ENCODE measurements at places on chromosomes 1 and 21. TPM values are rescaled to one million over a fixed set of nuclear protein-coding genes. Genes with fewer than 3 reads are reported as not detected.

DNA sequence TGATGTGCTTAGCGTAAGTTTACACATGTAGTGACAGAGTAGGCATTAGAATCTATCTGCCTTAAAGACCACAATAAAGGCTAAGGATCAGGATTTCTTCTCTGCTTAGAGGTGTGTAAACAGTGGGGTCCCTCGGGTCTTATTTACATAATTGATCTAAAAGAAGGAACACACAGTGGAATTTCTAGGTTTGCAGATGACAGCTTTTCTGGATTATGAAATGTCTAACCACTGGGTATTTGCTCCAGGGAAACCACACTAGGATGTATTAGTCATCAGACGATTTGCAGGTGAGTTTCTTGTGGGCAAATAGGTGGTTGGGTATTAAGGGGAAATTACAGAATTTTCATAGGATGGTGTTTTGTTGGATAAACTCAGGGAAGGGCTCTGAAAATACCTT is 5.8 kb downstream of the LRRC8D start:
- DNase-seq = no peak
- no peaks in the 10 kb centered on the region for H3K36me3 ChIP-seq
- peaks cover 20% of the 10 kb centered on the region for H3K4me1 ChIP-seq
- H3K27me3 ChIP-seq = no peaks in the 10 kb centered on the region

DNA sequence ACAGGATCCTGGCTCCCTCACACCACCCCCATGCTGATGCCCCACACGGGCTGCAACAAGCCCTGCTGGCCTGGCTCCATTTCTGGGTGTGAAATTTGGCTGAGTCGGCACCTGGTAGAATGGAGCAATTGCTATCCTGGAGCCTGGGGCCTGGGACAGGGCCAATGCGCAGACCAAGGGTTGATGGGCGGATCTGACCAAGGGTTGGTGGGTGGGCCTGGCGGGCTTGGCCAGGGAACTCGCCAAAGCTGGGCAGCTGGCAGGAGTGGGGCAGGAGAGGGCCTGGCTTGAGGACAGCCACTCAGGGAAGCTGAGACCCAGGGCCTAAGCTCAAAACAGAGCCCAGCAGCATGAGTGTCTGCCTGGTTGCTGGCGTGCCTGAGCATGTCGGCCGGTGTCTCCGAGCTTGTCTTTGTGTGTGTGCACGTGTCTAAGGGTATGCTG is 70.9 kb upstream of the POU3F1 start:
- no peak for DNase-seq
- H3K36me3 ChIP-seq = no peaks in the 10 kb centered on the region

- peaks cover 62% of the 10 kb centered on the region for H3K27me3 ChIP-seq
- H3K36me3 ChIP-seq = no peaks in the 10 kb centered on the region
- peaks cover 19% of the 10 kb centered on the region for H3K4me1 ChIP-seq
Measured at GRCh38 chr21:44930543-44930981, 9.3 kb upstream of the SLX9 start.

Gene CNR2
- total RNA-seq = not detected

GRCh38 chr1:84611796-84612195 is 37.6 kb upstream of the CTBS start:
- H3K4me1 ChIP-seq = no peaks in the 10 kb centered on the region
- no peak for DNase-seq
- no peaks in the 10 kb centered on the region for H3K36me3 ChIP-seq
- no peak overlapping the region for H3K4me3 ChIP-seq
- H3K27ac ChIP-seq = no peak overlapping the region

Gene C1orf56
- 13.5 TPM for total RNA-seq

GRCh38 chr1:61754545-61754944 is 12.3 kb downstream of the PATJ start:
- no peaks in the 10 kb centered on the region for H3K27me3 ChIP-seq
- DNase-seq = no peak
- H3K36me3 ChIP-seq = no peaks in the 10 kb centered on the region
- no peak overlapping the region for H3K4me3 ChIP-seq
- no peaks in the 10 kb centered on the region for H3K4me1 ChIP-seq

Gene KRTAP21-2
- total RNA-seq = not detected

DNA sequence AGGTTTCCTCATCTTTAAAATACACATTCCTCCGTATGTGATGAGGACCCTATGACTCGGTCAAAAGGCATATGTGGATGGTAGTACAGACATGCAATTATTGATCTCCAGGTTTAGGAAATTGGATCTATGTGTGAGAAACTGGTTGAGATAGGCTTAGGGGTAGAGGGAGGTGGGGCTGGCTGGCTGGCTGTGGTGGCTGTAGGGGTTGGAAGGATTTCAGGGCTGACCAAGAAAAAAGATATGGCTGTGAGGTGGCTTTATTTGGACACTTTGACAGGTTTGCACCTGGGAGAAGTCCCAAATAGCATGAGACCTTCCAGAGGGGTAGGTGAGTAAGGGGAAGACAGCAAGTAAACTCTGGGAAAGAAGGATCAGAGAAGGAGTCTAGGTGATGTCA is 39.6 kb upstream of the ADAM30 start:
- no peak overlapping the region for H3K4me3 ChIP-seq
- no peaks in the 10 kb centered on the region for H3K27me3 ChIP-seq
- H3K27ac ChIP-seq = no peak overlapping the region
- H3K4me1 ChIP-seq = no peaks in the 10 kb centered on the region
- DNase-seq = no peak
- H3K36me3 ChIP-seq = peaks cover 6% of the 10 kb centered on the region

GRCh38 chr1:115306146-115306545 is 31.9 kb downstream of the NGF start:
- H3K27ac ChIP-seq = no peak overlapping the region
- no peaks in the 10 kb centered on the region for H3K36me3 ChIP-seq
- H3K4me3 ChIP-seq = no peak overlapping the region
- no peaks in the 10 kb centered on the region for H3K4me1 ChIP-seq
- DNase-seq = no peak
- H3K27me3 ChIP-seq = no peaks in the 10 kb centered on the region

DNA sequence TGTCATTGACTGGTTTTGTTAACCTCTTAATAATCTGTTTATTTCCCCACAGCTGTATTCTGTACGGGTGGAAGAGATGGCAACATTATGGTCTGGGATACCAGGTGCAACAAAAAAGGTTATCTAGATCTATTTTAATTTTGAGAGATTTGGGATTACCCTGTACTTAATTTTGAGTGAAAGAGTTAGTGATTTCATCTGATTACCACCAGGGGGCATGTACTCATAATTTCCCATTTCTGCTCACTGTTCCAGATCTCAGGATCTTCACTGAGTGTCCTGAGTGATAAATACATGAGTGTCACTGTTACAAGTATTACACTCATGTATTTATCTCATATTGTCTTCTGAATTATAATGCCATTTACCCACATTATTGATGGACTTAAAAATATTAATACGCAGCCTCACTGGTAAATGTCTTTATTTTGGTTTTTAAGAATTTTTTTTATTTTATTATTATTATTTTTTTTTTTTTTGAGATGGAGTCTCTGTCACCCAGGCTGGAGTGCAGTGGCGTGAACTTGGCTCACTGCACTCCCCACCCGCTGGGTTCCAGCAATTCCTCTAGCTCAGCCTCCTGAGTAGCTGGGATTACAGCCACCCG is 27.4 kb downstream of the DTL start:
- no peaks in the 10 kb centered on the region for H3K36me3 ChIP-seq
- no peaks in the 10 kb centered on the region for H3K4me1 ChIP-seq
- H3K4me3 ChIP-seq = no peak overlapping the region
- no peak overlapping the region for H3K27ac ChIP-seq
- no peaks in the 10 kb centered on the region for H3K27me3 ChIP-seq

Gene OR2T29
- total RNA-seq = not detected

Gene SYPL2
- total RNA-seq = 81.5 TPM

Gene GBP5
- total RNA-seq = 1.0 TPM

DNA sequence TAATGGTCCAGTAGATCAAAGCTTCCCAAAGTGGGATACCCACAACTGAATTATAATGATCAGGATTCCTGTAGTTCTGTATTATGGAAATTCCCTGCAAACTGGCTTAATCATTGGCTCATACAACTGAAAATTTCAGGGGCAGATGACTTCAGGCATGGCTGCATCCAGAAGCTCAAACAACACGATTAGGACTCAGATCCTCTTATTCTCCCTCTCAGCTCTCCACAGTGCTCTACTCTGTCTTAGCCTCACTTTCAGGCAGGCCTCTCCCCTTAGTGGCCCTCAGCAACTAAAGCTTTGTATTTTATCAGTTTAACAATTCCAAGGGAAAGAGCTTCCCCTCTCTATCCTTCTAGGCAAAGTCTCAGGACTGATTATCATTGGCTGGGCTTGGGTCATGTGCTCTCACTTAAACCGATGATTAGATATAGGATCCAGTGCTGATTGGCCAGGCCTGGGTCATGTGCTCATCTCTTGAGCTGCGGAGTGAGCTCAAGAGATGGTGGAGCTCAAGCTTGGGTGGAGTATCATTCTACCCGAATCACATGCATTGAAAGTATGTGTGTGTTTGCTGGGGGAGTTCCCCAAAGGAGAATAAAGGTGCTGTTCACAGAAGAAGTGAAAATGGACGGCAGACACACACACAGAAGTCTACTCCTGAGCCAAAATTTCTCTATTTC is 57.9 kb upstream of the RUNX3 start:
- no peak overlapping the region for H3K4me3 ChIP-seq
- H3K27me3 ChIP-seq = peaks cover 8% of the 10 kb centered on the region
- DNase-seq = no peak
- H3K36me3 ChIP-seq = no peaks in the 10 kb centered on the region

- no peaks in the 10 kb centered on the region for H3K4me1 ChIP-seq
- H3K27ac ChIP-seq = no peak overlapping the region
- no peak for DNase-seq
- no peaks in the 10 kb centered on the region for H3K36me3 ChIP-seq
- no peaks in the 10 kb centered on the region for H3K27me3 ChIP-seq
- H3K4me3 ChIP-seq = no peak overlapping the region
Measured at GRCh38 chr1:45854724-45855123, 51.3 kb downstream of the MAST2 start.

DNA sequence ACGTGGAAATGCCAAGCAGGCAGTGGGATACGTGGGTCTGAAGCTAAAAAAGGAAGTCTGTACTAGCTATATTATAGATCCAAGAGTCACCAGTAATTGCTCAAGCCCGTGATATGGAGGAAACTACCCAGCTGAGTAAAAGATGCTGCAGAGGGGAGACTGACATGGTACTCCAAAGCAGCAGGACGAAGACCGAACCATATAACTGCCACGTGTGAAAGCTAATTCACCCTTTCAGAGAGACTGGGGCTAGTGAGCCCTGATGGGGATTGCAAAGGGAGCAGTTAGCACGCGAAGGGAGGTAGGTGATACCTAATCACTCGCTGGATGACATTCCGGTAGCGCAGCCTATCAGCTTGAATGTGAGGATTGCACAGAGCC is 316 bp downstream of the AP4B1 start:
- H3K27me3 ChIP-seq = no peaks in the 10 kb centered on the region
- H3K36me3 ChIP-seq = no peaks in the 10 kb centered on the region
- peaks cover 22% of the 10 kb centered on the region for H3K4me1 ChIP-seq
- peak overlapping the region; percentile 79 for H3K4me3 ChIP-seq
- peak overlapping the region; percentile 90 for H3K27ac ChIP-seq
- no peak for DNase-seq

Gene CRABP2
- total RNA-seq = 1.3 TPM

Gene SMCP
- total RNA-seq = not detected

Gene SEC16B
- total RNA-seq = 0.47 TPM

DNA sequence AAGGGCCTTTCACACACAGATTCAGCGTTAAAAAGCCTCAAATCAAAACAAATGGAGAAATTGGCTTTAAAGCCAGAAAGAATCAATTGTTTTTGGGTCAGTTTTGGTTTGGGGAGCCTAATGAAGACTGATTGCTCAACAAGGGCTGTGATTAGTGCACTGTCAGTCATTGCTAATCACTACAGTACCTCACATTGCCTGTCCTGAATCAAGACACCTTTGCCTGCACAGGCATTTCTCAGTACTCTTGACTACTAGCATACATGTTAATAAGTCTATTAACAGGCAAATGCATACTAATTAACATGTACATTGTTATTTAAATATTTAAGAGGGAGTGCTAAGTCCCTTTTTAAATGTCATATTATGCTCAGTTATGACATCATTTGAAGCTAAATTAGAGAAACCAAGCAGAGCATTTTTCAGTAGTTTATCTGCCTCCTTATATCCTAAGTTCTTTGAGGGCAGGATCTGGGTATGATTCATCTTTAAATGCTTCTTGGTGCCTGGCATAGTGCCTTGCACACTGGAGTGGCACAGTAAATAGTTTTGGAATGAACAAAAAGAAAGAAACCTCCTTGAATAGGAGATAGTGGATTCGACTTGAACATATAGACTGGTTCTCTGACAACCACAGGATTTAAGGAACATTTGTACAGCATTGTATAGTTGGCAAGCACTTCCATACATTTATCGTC is 25.8 kb upstream of the CCN1 start:
- H3K27me3 ChIP-seq = no peaks in the 10 kb centered on the region
- no peaks in the 10 kb centered on the region for H3K36me3 ChIP-seq
- H3K27ac ChIP-seq = peak overlapping the region; percentile 77
- DNase-seq = no peak
- no peak overlapping the region for H3K4me3 ChIP-seq

- H3K27me3 ChIP-seq = no peaks in the 10 kb centered on the region
- H3K36me3 ChIP-seq = no peaks in the 10 kb centered on the region
- H3K27ac ChIP-seq = no peak overlapping the region
- no peak for DNase-seq
- no peaks in the 10 kb centered on the region for H3K4me1 ChIP-seq
Measured at GRCh38 chr1:66768965-66769364, 16.7 kb downstream of the DYNLT5 start.

Gene MCOLN3
- 0.39 TPM for total RNA-seq

DNA sequence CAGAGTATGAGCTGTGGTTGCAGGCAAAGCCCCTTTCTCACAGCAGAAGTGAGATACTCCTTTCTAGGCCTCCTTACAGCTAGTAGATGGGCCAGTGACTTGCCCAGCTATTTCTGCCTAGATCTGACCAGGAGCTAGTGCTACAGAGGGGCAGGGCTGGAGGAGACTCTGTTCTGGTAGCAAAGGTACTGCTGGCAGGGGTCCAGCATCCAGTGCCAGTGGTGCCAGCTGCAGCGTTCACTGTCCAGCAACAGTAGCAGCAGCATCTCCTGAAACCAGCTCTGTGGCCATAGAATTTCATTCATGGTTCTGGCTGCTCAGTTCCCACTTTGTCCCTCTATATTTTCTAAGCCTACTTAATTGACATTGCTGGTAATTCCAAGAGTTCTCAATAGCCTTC is 62.5 kb upstream of the CNN3 start:
- no peak overlapping the region for H3K4me3 ChIP-seq
- H3K4me1 ChIP-seq = peaks cover under 1% of the 10 kb centered on the region
- H3K36me3 ChIP-seq = no peaks in the 10 kb centered on the region
- H3K27ac ChIP-seq = no peak overlapping the region
- no peaks in the 10 kb centered on the region for H3K27me3 ChIP-seq

Gene SEMA4A
- total RNA-seq = 2.4 TPM

DNA sequence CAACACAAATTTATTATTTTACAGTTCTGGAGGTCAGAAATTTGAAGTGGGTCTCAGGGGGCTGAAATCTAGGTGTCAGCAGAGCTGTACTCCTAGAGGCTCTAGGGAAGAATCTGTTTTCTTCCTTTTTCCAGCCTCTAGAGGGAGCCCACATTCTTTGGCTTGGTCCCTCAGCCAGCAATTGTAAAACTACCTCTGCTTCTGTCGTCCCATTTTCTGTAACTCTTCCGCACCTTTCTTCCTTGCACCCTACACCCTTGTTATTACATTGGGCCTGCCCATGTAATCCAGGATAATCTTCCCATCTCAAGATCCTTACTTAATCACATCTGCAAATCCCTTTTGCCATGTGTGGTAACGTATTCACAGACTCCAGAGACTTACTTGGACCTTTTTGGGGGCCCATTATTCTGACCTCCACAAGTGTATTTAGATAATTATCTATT is 24.8 kb upstream of the THEM4 start:
- no peak overlapping the region for H3K27ac ChIP-seq
- no peaks in the 10 kb centered on the region for H3K4me1 ChIP-seq
- no peak for DNase-seq
- H3K27me3 ChIP-seq = no peaks in the 10 kb centered on the region
- no peak overlapping the region for H3K4me3 ChIP-seq
